Activated naive CD4-positive, alpha-beta T cell treated with anti-CD3 and anti-CD28 coated beads, Interleukin-2, amount 50 U/mL, for 16 hours (primary cell): ENCODE measurements at places on chromosomes 5 and 9.
A peak's percentile ranks its signal among the peaks of the same experiment; 100 is the strongest.

GRCh38 chr9:15357050-15357653 lies 50.1 kb upstream of the TTC39B start:
- peak; percentile 56 for DNase-seq

DNA sequence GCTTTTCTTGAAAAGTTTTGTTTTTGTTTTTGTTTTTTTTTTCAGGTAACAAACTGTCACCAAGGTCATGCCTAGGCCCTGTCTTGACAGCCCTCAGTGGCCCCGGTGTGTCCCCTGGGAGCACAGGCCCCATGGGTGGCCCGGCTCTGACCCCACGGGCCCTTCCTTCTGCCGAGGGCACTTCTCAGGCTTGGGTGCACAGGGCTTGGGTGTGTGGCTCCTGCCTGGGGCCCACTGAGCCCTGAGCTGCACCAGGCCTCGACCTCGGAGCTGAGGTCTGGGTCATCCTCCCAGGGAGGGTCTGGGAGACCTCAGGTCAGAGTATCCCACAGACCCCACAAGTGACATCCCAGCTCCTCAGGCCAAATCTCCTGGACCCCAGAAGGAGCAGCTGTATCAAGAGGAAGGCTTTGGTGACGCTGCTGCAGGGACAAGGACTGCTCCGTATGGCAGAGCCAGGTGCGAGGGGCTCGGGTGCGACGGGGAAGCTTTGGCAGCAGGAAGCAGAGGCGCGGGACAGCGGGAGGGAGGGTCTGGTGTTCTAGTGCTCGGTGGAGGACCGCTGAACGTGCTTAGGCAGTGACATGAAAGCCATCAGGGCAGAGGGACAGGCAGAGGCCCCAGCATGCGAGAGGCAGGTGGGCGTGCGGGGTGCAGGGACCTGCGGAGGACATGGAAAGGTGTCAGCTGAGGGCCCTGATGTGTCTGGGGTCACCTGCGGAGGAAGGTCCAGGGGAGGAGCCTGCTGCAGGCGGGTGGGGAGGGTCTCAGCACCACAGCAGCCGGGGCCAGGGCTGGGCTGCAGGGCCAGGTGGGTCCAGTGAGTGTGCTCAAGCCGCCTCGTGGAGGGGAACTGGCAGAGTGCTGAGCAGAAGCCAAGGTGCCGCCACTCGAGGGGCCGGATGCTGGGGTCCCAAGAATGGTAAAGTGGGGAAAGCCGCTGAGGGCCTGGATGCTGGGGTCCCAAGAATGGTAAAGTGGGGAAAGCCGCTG lies 18.4 kb upstream of the SLC9A3 start:
- DNase-seq, result peak; percentile 10

DNA sequence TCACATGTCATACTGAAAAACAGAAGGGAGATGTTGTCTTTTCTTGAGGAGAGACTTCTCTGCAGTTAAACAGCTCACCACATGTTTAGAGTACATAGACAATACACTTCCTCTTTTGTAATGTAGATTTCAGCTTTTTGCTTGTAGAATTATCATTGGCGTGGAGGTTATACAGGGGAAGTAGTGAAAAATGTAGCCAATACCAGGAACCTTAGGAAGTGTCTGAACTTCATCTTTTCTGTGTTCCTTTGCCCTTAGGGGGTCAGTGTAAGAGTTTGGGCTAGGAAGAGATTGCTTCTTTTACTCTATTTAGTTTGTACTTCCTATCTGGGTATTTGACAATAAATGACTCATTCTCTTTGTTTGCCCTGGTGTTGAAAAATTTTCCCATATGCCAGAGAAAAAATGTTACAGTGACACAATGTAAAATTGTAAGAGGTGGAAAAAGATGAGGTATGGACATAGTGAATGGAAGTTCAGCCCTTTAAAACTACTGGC lies 21.0 kb upstream of the CDKN2B start:
- DNase-seq, result no peak

GRCh38 chr9:35864695-35865255 lies 5.4 kb downstream of the OR13J1 start:
- DNase-seq, result no peak

GRCh38 chr9:135903786-135904520 lies 3.4 kb downstream of the CAMSAP1 start:
- DNase-seq, result no peak

DNA sequence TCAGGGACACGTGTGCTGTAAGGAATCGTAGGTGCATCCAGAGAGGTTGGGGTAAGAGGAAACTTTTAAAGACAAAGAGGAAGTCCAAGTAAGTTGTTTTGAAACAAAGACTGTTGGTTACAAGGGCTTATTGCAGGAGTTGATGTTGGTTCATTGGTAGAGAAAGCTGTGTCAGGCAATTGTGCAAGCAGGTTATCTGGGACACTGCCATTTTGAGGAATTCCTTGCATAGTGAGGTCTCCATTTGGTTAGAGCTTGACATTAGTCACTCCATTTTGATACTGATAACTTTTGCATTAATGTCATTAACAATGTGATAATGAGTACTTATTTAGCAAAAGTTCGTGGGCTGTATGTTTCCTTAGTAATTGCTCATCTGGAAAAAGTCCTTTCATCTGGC lies 24.9 kb downstream of the CNOT6 start:
- DNase-seq, result no peak

DNA sequence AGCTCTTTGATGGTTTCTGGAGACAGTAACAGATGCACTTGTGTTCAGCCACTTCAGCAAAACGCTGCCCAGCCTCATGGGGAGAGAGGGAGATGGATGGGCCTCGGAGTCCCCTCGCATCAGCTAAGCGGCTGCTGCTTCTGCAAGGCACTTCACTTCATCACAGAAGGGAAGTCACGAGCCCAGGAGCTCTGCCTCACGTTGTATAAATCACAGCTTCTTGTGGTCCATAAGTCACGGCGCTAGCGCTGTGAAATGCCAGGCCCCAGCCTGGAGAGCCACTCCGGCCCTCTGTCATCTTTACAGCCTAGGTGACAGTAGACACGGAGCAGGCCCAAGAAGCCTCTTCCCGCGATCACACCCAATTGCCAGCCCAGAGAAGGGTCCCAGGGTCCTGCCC lies 23.4 kb downstream of the DBH start:
- DNase-seq, result no peak

- DNase-seq, result peak; percentile 16
Measured at GRCh38 chr9:132006677-132007370, 72.8 kb downstream of the MED27 start.

DNA sequence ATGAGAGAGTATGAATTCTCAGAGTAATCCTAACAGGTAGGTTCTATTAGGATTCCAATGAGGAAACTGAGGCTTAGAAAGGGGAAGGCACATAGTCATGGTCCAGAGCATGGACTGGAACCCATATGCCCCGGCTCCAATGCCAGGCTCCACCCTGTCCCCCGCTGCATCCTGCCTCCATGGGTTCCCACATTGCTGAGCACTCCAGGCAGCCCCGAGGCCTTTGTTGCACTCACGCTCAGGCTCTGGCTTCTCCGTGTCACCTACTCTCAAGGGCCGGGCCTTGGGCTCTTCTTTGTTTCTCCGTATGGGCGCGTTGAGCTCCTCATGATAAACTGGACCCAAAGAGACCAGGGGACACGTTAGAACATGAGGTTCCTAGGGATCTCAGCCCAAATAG lies 5.0 kb upstream of the TOR1A start:
- no peak for DNase-seq

DNA sequence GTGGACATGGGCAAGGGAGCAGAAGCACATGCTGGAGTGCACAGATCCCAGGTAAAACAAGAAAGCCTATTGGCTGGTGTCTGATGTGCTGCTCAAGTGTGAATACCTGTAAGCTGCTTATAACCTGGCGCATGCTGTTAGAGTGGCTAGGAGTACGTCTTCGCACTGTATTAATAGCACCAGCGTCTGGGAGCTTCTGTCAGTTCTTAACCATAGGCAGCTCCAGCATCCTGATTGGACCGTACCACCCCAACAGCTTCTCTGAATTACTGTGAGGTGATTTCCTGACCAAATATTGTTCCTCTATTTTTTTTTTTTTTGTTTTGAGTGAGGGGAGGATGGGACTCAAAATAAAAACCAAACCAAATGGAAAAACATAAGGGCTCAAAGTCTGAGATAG lies 987.6 kb downstream of the PTPRD start:
- no peak for DNase-seq

GRCh38 chr9:94563548-94563947 lies 8.7 kb downstream of the PCAT7 start:
- DNase-seq, result no peak

DNA sequence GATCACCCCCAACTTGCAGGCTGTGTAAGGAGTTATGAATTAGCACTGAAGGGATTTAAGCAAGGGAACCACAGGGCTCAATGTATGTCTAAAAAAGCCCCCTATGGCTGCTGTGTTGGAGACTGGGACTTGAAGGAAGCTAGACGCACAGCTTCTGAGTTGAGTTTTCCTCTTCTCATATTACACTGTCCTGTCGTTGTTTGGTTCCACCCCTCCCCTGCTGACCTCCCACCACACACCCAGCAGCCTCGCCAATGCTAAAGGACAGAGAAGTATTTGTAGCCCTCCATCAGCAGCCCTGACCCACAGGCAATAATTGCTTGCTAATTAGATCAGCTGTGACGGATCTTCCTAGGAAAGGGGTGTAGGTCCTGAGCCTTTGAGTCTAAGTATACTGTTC lies 15.1 kb upstream of the CARTPT start:
- DNase-seq, result no peak

DNA sequence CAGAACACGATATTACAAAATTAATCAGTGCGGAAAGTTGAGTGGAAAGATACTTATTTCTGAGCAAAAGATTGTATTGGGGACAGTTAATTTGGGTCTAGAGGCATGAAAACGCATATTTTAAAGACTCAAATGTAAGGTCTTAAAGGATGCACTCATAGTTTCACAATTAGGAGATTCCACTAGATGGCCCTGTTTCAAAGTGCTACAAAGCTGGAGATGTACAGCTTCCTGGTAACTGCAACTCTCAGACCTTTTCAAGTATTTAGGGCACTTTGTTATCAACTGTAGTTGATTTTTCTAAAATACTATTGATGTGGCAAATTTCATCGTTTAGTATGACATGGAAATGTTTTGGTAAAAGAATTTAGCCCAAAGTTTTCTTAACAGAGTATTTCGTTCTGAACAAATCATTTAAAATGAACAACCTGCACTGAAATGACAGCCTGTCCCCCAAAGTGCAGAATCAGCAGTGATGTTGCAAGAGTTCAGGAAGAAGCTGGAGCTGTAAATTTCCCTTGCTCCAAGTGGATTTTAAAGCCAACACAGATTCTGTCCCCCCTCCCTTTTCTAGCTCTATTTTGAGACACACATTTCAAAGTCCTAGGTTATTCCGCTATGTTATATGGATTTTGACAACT lies 16.2 kb upstream of the NDUFB6 start:
- no peak for DNase-seq

DNA sequence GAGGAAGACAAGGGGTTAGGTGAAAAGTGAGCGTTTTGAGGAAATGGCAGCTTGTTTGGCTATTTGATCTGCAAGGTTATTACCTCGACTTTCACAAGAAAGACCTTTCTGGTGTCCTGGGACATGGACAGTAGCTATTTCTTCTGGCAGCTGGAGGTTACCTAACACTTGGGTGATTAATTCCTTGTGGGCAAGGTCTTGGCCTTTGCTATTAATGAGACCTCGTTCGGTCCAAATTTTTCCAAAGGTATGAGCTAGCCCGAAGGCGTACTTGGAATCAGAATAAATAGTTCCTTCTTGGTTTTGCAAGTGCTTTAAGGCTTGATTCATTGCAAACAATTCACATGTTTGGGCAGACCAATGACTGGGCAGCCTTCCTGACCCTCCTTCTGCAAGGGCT lies 4.9 kb downstream of the GTF3C5 start:
- DNase-seq, result no peak

DNA sequence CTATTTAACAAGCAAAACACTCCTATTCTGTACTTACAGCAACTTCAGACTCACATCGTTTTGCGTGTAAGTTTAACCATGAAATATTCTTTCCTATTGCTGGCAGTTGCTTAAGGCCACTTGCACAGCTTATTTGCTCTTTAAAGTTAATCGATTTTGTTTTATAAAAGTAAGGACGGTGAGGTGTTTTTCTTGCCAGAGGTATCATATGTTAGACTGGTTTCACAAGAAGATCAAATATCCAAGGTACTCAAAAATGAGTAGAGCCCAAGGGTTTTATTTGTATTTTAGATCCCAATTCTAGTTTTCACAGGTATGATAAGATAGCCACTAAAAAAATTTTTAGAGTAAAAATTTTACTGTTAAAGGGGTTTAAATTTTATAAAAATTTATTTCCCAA lies 16.2 kb downstream of the CLINT1 start:
- no peak for DNase-seq

- DNase-seq, result no peak
Measured at GRCh38 chr9:123807251-123807650, 122.7 kb downstream of the DENND1A start.

DNA sequence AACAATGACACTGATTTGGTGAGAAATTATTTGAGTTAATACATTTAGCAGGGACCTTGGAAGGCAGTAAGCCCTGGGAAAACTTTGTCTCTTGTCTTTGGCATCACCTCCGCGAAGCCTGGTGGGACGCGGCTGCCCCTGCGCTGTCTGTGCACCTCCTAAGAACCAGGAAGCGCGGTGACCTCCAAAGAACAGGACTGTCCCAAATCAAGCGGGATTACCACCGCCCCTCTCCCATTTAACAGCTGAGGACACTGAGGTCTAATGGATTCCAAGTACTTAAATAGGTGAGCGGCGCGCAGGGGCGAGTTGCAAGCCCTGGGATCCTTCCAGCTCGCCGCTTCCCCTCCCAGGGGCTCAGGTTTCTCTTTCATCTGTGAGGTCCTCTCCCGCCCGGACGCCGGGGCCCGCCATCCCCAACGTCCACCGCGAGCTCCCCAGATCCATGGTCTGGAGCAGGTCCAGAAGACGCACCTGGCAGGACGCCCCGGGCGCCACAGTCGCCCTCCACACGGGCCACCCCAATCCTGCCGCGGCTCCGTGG lies 432 bp downstream of the STARD4 start:
- no peak for DNase-seq

GRCh38 chr5:136526791-136527190 lies 161.4 kb upstream of the TRPC7 start:
- no peak for DNase-seq

- no peak for DNase-seq
Measured at GRCh38 chr9:70566066-70566465, 151.6 kb upstream of the KLF9 start.

DNA sequence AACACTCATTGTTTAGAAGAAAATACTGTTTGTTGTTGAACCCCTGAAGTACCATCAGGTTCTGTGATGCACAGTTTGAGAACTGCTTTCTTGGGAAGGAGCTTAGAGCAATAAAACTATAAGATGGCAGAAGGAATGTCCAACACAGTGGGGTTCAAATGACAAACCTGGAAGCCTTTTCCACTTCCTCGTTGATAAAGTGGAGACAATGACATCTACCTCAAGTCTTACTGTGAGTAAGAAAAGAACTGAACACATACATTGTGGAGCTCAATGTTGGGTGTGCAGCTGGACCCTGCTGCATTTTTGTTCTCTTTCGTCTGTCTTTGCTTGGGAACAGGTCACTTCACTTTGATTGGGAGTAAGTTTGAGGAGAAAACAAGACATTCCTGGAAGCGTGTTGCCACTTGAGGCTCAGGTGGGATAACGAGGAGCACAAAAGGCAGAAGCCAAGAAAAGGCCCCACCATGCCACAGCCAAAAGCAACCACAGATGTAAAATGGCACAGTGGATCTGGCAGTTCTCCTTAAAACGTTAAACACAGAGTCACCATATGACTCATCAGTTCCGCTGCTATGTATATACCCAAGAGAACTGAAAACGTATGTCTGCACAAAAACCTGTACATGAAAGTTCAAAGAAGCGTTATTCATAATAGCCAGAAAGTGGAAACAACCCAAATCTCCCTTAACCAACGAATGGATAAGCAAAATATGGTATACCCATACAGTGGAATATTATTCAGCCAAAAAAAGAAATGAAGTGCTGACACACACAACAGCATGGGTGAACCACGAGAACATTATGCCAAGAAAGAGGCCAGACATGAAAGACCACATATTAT lies 42.9 kb upstream of the SUB1 start:
- no peak for DNase-seq
